ENCODE measurements at places on chromosomes 4 and X.

DNA sequence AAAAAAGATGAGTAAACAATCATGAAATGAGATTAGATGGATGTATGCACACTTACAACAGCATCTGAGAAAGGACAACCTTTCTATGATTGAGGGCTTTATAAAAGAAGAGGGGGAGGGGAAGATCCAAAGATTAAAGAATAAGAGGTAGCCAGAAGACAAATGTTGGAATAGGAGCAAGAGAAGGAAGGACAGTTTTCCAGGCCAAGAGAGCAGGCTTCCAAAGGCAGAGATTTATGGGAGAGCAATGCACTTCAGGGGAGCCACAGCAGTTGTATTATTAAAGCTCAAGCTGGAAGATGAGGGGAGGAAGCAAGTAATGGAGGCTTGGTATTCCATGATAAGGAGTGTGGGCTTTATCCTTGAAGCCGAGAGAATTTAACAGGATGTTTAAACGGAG lies 110.3 kb upstream of the PTPN13 start:
- DNase-seq: no peak

DNA sequence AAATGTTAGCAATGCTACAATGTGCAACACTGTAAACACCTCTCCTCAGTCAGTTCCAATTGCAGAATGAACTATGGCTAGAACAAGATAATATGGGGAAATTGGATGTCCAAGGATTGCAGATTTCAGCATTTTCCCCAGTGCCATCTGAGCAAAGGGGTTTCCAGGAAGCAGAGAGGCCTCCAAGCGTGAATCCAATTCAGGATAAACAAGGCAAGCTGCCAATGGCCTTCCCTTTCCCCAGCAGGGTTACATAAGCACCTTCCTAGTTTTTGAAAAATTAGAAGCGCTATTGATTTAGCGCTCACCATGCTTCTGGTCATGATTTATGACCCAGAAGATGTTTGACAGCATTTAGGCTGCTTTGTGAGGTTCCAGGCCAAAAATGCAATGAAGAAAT lies 223.0 kb upstream of the GATB start:
- no peak for DNase-seq

DNA sequence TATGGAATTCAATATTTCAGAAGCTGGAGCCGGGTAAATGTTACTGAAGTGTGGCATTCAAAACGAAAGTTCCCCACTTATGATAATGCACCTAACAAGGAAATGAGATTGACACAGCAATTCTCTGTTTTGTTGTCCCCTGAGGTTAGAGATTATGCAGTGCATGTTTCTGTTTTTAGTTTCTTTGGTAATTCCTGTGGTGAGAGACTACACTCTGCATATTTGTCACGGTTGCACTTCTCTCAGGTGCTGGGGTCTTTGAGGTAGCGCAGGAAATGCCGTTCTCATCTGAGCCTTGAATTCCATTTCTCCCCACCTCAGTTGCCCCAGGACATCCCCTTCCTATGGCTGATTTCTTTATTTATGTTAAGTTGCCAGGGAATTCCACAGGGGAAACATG lies 15.3 kb upstream of the BEND4 start:
- DNase-seq: no peak

DNA sequence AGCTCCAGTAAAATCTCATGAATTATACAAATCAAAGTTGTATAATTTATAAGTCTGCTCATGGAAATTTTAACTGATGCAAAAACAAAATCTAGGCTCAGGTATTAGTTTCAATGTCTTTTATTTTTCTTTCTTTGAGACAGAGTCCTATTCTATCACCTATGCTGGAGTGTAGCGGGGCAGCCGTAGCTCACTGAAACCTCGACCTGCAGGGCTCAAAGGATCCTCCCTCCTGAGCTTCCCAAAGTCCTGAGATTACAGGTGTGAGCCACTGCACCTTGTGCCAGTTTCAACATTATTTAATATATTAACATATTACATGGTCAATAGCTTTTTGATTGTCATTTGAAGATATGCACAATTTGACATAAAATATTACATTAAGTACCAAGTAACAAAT lies 678.7 kb downstream of the ARAP2 start:
- no peak for DNase-seq

DNA sequence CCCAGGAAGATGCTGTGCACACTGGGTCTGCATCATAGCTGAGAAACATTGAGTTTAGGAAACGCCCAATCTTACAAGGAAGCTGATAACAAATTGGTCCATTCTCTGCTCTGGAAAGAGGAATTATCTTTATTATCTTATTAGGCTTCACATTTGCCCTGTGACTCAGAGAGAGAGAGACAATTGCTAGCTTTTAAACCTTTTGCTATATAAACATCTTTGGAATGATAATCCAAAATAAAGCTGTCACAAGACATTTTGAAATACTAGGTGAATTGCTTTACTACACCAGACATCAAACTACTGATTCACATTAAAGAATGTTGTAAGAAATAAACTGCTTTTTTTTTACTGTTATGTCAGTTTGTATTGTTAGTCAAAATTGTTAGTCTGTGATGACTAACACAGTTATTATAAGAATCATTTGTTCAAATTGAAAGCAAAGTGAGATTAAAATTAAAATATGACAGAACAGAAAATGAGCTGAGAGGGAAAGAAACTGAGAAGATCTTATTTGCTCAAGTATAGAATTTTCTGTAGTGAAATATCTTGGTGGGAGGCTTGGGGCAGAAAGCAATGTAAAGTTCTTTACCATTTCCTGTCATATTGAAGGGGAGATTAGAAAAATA lies 765.4 kb upstream of the PCDH10 start:
- DNase-seq: no peak
